ENCODE measurements at places on chromosomes 2 and 18.

DNA sequence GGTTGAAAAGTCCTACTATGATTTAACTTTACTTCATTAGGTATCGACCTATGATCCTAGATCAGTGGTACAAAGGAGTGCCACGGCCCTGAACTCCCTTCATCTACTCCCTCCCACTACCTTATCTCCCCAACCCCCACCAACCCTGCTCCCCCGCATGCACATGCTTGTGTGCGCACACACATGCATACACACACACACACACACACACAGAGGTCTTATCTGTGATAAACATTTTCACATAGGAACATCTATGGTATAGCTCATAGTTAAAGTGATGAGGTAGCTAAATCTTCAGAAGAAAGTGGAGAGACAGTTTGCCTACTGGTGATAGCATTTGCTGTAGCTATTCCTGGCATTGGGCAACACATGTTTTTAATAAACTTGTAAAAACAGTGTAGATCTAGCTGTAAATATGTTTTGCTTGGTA lies 471.3 kb downstream of the ZEB2 start:
- DNase-seq: no peak

DNA sequence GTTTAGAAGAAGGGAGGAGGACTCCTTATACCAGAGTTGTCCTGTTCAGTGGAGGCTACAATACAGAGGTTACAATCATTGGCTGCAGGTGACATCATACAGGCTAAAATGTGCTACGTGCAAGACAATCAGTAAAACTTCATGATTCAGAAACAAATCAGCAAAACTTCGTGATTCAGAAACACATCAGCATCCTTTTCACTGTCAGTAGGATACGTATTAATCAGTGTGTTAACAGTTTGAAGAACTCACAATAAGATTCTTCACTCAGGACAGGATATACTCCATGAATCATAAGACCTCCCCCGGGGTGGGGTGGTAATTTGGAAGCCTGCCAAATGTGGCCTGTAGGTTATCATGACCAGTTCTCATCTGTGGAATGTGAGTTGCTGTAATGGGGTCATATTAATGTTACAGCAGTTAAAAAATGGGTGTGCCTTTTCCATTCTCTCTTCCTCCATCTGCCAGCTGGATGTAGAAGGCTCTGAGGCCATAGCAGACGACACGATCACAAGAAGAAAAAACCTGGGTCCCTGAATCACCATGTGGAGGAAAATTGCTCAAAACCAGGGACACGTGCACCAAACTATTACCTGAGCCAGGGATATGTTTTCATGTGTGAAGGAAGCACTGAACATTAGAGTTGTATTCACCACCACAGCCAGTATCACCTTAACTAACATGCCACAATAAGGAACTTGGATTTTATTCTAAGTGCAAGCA lies 134.8 kb upstream of the CREB1 start:
- DNase-seq: no peak

- DNase-seq: no peak
Measured at GRCh38 chr2:142754182-142754581, 123.3 kb upstream of the KYNU start.

GRCh38 chr2:70894765-70895164 lies 40.9 kb upstream of the ATP6V1B1 start:
- no peak for DNase-seq

DNA sequence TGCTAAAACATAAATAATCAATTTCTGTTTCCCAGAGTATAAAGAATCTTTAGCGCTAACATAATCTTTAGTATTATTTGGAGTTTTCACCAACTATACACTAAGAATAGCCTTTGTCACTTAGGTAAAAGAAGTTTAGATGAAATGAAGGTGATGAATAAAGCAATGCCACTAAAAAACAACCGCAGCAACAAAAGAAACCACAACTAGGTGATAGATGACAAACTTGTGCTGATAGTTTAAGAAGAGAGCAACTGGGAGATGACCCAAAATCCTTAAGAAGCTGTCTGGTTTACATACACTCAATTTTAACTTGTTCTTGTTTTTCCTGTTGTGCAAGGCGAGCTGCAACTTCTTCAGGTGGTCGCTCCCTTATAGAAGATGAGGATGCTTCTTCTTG lies 24.8 kb downstream of the IMMT start:
- DNase-seq: no peak

GRCh38 chr18:36196238-36196995 lies 9.1 kb downstream of the MOCOS start:
- no peak for DNase-seq

- no peak for DNase-seq
Measured at GRCh38 chr2:86393521-86394491, 47.4 kb upstream of the KDM3A start.

GRCh38 chr2:239570971-239571520 lies 170.2 kb upstream of the HDAC4 start:
- no peak for DNase-seq

DNA sequence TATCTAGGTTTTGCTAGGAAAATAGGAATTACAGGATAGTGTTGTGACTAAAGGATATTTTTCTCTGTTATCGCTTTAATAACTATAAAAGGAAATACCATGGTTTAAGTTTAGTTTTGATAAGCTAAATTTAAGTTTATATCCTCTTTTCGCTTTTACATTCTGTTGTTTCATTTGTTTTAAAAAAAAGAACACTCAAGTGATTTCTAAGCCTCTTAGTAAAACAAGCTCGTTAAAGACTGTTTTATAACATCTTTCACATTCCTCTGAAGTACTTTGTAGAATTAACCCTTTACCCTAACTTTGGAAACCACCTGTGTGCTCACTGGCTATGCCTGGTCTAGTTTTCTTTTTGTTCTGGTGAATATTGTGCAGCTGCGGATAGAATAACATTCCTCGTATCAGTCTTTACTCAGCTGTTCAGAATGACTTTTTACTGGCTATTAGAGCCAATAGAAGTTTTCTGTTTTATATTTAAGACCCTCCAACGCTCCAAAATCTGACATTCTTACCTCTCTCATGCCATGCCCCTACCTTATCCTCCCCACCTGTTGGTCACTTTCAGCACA lies 183.1 kb downstream of the PTPRM start:
- DNase-seq: no peak

GRCh38 chr18:77071711-77072292 lies 60.8 kb downstream of the MBP start:
- DNase-seq: no peak

GRCh38 chr2:128746356-128746755 lies 427.7 kb upstream of the HS6ST1 start:
- DNase-seq: no peak

GRCh38 chr2:134320930-134321329 lies 67.1 kb downstream of the MGAT5 start:
- no peak for DNase-seq
